Stimulated activated CD4-positive, alpha-beta T cell treated with anti-CD3 and anti-CD28 coated beads, Interleukin-2, amount 100 ng/mL, for 48 hours (primary cell): ENCODE measurements at places on chromosomes 12 and 14.

DNA sequence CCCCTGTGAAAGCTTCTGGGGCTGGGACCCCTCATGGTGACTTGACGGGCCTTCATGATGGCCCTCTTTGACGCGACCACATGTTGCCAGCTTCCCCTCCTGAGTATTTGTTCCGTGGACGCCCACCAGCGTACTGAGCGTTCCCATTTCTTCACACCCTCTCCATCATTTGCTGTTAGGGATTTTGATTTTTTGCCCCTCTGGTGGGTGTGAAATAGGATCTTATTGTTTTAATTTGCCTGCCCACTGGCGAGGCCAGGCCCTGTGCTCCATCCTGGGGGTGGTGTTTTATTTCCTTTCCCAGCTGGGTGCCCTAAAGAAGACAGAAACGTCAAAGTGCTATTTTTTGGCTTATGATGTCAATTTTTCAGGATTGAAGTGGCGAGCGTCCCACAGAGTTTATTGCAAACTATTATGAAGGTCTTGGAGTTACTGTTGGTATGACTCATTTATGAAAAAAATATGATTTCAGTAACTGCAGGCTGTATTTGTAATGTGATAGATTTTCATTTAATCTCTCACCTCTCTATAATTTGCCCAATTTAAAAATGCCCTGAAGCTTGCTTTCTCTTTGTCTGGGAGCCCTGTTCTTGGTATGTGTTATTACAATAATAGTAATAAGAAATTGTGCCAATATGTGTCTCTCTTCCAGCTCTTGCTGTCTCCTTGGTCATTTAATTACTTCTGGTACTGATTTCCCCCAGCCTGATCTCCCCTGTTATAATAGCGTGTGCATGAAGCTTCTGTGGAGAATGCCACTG is 99.6 kb downstream of the SLC25A47 start:
- no peak for DNase-seq

- DNase-seq, result no peak
Observed at GRCh38 chr12:40819436-40820108, 127.3 kb downstream of the CNTN1 start.

DNA sequence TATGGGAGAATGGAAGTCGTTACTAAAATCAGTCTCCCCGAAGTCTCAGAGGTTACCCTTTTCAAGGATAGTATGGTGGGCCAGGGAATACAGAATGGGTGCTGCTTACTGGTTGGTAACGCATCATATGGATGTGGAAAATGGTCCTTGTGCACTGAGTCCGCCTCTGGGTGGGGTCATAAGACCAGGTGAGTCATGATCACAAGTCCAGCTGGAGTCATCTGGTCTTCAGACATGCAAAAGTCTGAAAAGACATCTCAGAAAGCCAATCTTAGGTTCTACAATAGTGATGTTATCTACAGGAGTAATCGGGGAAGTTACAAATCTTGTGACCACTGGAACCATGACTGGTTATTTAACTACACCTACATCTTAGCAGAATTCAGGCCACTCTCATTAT is 71.9 kb upstream of the TCL1B start:
- no peak for DNase-seq

DNA sequence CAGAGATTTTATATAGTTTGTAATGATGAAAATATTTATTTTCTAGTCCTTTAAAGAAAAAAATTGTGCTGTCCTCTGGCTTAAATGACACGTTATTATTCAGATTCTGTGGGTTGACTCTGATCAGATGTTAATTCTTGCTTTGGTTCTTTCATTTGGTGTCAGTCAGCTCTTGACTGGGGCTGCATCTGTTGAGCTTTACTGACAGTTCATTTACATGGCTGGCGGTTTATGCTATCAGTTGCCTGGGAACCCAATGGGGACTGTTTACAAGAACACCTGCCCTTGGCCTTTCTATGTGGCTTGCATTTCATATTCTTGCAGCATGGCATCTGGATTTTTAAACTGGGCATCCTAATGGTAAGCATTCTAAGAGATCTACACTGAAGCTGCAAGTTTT is 667.1 kb upstream of the FBXO33 start:
- no peak for DNase-seq

GRCh38 chr12:2276288-2277033 is 223.7 kb downstream of the CACNA1C start:
- DNase-seq, result no peak

GRCh38 chr12:99810718-99811593 is 163.4 kb downstream of the GARIN6 start:
- no peak for DNase-seq

- no peak for DNase-seq
Observed at GRCh38 chr12:89756585-89757398, 48.2 kb upstream of the ATP2B1 start.

GRCh38 chr14:60925286-60925685 is 55.6 kb downstream of the TRMT5 start:
- DNase-seq, result no peak

DNA sequence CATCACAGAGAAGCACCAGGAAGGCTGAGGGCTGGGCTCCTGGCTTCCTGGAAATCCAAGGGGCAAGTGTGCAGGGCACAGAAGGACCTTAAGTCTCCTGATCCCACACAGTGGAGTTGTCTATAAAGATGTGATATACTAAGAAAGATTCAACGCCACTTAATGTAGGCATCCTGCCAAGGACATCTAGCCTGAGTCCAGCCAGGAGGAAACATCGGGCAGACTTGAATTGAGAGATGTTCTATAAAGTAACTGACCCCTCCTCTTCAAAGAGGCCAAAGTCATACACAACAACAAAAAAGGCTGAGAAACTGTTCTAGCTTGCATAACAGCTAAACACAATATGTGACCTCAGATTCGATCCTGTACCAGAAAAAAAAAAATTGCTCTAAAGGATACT is 299.5 kb upstream of the NOS1 start:
- no peak for DNase-seq

- no peak for DNase-seq
Observed at GRCh38 chr12:106759526-106760183, 14.8 kb upstream of the RIC8B start.

DNA sequence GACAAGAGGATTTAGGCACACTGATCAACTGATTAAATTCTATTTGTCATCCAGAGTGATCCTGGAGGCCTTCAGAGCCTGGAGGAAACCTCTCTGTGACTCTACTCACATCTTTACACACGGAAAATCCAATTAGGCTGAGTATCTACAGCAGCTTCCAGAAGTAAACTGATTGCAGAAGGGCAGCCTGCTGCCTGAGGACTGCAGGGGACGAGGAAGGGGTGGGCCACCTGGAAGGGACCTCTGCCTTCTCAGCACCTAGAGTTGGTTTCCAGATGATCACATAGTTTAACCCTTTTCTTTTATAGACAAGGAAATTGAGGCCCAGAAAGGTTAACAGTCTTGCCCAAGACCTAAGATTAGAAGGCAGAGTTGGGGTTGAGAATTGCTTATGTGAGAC is 206.1 kb downstream of the DAD1 start:
- DNase-seq, result no peak

DNA sequence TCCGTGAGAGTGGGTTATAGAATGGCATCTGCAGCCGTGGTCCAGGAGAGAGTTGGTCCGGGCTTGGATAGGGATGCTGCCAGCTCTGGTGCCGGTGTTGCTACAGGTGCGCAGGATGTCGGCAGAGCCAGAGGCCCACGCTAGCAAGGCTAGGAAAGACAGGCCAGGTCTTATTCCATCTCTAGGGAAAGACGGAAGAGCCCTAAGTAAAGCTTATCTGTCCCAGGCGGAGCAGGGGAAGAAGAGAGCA is 485 bp upstream of the PSME1 start:
- DNase-seq, result no peak

GRCh38 chr14:90384543-90384911 is 12.3 kb upstream of the CALM1 start:
- no peak for DNase-seq

DNA sequence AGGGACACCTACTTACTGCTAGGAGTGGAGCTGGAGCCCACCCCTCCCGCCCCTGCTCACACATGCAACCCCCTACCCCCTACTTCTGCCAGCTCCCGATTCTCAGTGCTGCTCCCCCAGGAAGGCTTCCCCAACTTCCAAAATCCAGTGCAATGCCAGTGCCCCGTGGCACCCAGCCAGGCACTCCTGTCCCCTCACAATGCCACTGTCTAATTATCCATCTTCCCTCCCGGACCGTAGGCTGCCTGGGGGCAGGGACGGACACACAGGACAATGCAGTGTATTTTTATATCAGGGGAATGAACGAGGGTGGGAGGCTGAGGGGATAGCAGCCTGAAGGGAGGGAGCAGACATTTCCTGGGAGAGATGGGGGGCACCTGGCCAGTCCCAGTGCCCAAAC is 12.4 kb downstream of the OTUB2 start:
- DNase-seq, result no peak

- DNase-seq, result no peak
Observed at GRCh38 chr14:52078095-52078531, 9.3 kb upstream of the NID2 start.

DNA sequence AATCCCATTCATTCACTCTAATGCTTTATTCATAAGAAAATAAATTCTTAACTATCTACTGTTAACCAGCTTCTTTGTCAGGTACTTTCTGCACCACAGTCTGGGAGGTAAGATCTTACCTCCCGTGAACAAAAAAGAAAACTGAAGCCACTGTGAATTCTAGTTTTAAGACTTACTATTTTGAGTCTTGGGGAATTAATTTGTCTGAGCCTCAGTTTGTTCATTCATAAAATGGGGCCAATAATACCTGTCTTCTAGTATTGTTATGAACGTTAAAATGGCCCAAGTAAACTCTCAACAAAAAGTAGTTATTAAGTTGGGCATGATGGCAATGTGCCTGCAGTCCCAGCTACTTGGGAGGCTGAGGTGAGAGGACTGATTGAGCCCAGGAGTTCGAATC is 59.5 kb upstream of the BBS10 start:
- DNase-seq, result no peak

GRCh38 chr12:124407074-124407473 is 112.2 kb downstream of the RFLNA start:
- DNase-seq, result no peak

DNA sequence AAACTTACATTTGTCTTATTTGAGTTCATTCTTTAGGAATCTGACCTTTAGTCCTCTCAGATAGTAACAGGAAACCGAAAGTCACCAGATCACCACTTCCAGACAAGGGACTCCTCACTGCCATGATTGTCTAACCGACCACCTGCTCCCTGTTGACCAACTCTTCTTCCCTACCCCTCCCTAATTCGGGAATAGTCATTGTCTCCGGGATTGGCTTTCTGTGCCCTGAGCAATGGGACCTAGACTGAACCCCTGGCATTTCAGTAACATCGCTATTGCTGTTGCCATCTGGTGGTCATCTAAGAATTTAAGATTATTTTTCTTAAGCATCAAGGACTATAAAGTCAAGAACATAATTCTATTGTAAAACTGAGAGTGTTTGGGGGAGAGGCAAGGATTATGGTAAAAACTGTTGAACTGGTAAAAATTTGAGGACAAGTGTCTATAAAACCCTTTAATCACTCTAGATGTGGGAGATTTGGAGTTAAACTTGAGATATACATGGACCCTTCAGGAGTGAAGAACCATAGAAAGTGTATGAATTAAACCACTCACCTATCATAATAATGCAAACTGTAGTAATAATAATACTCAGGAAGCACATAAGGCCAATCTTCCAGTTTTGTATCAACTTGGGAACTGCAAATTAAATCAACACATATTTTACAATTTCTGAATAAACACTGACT is 6.3 kb downstream of the CLEC2A start:
- no peak for DNase-seq

GRCh38 chr14:87434011-87434410 is 559.0 kb downstream of the GALC start:
- no peak for DNase-seq

DNA sequence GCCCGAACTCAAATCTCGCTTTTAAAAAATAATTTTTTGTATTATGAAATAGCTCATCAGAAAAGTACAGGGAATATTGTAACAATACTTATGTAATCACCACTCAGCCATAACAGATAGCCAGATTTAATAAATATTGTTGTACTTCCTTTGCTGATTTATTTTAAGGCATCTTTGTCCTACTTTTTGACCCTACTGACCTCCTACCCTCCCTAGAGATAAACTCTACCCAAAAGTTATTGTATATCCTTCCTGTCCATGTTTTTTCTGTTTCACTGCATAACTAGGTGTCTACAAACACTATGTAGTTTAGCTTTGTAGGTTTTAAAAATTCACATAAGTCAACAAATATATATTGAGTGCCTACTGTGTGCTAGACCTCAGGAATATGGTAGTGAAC is 25.1 kb downstream of the SOCS2 start:
- DNase-seq, result no peak

GRCh38 chr12:6088921-6089747 is 35.3 kb downstream of the VWF start:
- no peak for DNase-seq

DNA sequence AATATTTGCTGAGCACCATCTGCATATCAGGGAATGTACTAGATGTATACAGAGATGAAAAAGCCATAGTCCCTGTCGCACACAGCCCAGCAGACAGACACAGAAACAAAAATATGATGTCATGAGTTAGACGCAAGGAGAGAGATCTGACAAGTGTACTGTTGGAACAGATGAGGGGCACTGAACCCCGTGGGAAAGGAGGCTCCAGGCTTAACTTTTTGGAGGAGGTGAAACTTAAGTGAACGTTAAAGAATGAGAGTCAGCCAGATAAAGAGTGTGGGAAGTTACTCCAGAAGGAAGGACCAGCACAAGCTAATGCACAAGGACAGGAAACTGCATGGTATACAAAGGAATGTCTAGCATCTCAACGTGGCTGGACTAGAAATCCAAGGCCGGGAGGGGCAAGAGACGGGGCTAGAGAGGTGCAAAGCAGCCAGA is 2.5 kb upstream of the ACTN1 start:
- no peak for DNase-seq

GRCh38 chr14:31982642-31983041 is 94.5 kb upstream of the ARHGAP5 start:
- DNase-seq, result no peak

- DNase-seq, result no peak
Observed at GRCh38 chr12:72272091-72272661, at the start of gene TRHDE. Gene TRHDE (plus strand): TSS chr12:72272370. CDS start chr12:72272644, 274 bp downstream.

- no peak for DNase-seq
Observed at GRCh38 chr12:24373004-24373403, 423.5 kb upstream of the SOX5 start.

- no peak for DNase-seq
Observed at GRCh38 chr12:52659395-52659794, 7.4 kb upstream of the KRT2 start.

- no peak for DNase-seq
Observed at GRCh38 chr14:56295743-56296142, 177.5 kb downstream of the PELI2 start.

GRCh38 chr14:50778721-50779483 is 52.1 kb downstream of the NIN start:
- no peak for DNase-seq
